ENCODE measurements at places on chromosomes 2 and 18.

DNA sequence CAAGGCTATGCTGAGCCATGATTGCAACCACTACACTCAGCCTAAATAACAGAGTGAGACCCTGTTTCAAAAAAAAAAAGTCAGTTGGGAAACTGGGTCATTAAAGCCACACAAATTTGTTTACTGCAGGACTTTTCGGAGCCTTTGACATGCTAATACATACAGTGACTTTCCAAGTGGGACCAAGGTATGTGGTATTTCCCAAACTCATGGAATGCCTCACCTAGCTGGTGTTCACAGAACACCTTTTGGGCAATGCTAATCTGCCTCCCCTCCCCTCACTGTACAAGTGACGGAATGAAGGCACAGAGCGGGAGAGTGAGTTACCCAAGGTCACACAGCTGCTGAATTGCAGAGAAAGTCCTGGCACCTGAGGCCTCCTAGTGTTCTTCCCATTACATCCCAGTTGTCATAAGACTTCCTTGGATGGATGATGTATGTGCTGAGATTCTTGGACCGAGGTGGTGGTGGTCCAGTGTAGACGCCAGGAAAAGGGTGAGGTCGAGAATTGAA is 30.7 kb downstream of the ATOH8 start:
- no peak for DNase-seq

DNA sequence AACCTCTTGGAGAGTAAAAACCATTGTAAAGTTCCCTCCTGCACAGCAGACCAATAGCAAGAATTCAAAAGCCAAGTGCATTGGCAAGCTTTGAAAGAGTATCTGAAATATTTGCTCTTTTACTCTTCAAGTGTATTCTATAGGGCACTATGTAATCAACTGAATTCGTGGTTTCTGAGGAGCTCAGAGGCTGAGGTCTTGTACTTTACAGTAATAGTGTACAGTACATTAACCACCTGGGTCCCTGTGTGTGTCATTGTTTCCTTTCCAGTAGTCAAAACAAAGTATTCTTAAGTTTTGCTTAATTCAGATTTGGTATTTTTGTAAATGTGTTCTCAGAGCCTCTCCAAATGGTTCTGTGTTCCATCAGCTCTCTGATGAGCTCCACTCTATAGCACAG is 769.7 kb downstream of the LRRTM4 start:
- DNase-seq: no peak

- no peak for DNase-seq
These were observed 54.3 kb upstream of the SLC66A3 start for GRCh38 chr2:11100976-11101375.

- DNase-seq: no peak
These were observed 8.5 kb downstream of the UXS1 start for GRCh38 chr2:106185475-106186184.

- DNase-seq: no peak
These were observed 3.7 kb upstream of the ADI1 start for GRCh38 chr2:3522961-3523421.

All from nucleus accumbens (tissue), 56 donors.